ENCODE measurements at places on chromosomes 7 and 10. TPM values are rescaled to one million over a fixed set of nuclear protein-coding genes. Genes with fewer than 3 reads are reported as not detected.

The LRIT1 gene
- 0.13 TPM for total RNA-seq

The CCDC3 gene
- total RNA-seq = 3.7 TPM

The CXCL12 gene
- 117 TPM for total RNA-seq

The TRPV5 gene
- not detected for total RNA-seq

The GSDME gene
- total RNA-seq = 3.5 TPM

DNA sequence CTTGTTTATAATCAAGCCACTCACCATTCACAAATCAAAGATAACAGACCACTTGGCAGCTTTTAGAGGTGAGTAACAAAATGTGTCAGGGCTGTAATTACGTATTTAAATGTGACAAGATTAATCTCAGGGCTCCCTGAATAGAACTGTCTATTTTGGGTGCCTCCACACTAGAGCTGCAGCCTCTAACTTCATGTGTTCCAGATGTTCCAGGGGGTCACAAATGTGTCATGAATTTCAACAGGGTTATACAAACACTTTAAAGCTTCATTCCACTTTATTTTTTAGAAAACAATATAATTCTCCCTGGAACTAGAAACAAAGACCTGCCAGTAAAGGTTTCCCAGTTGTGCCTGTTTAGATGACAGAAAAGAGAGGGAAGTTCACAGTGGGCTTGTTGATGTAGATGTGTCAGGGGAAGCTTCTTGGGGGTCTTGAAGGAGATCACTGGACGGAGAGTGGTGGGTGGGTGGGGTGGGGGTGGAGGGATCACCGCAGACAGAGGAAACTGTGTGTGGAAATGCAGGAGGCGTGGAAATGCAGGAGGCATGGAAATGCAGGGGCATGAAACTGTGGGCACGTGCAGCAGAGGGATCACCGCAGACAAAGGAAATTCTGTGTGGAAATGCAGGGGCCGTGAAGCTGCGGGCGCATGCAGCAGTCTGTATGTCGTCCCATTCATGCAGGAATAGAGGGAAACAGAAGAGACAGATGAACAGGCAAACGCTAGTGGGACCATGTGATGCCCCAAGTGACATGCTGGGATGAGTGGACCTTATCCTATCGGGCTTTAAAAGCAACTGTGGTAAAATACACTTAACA is 42.0 kb upstream of the TRIL start:
- DNase-seq = no peak

DNA sequence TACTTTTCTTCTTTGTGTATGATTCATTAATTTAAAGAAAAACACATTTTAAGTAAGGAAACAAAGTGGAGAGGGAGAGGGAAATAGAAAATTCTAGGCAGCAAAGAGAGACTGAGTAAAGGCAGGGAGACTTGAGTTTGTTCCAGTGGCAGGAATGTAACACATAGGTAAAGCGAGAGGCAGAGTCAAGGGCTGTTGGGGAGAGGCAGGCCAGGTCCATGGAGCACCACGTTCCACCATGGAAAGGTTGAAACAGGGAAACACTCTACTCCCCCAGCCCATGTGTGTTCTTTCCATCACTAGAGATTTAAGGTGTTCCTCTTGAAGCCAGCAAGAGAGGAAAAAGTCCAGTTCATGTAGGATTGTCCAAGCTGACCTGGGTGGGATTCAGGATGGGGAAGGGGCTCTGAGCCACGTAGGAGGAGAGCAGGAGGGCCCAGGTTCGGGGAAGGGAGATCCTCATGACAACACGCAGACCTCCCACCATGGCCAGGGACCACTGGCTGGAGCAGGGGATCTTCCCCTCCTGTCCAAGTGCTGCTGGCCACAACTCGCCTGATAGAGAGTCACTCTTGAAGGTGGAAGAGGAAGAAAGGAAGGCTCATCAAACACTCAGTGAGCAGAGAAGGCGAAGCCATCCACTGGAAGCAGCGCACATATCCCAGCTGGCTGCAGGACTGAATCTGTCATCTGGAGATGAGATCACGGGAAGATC is 666.4 kb upstream of the MKI67 start:
- DNase-seq = no peak

GRCh38 chr7:114623146-114623545 is 208.5 kb downstream of the FOXP2 start:
- no peak for DNase-seq

DNA sequence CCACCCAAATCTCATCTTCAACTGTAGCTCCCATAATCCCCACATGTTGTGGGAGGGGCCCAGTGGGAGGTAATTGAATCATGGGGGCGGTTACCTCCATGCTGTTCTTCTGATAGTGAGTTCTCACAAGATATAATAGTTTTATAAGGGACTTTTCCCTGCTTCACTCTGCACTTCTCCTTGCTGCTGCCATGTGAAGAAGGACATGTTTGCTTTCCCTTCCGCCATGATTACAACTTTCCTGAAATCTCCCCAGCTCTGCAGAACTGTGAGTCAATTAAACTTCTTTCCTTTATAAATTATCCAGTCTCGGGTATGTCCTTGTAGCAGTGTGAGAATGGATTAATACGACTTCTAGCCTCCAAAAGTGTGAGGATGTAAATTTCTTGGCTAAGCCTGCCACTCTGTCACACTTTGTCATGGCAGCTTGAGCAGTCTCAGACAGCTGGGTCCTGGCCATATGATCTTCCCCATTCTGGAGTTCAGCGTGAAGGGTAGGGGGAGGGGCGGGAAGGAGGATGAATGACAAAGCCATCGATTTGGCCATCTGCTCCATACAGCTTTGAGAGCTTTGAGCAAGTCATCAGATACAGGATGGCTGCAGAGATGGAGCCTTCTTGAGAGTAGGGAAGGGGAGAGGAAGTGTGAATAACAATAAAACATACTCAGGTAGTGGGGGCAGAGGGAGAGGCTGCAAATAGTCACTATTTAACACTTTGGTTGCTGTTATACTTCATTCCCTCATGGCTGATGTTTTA is 19.1 kb upstream of the INPP5F start:
- DNase-seq = no peak

- DNase-seq = peak; percentile 71
Measured at GRCh38 chr10:70673043-70673928, 980 bp downstream of the ADAMTS14 start.

DNA sequence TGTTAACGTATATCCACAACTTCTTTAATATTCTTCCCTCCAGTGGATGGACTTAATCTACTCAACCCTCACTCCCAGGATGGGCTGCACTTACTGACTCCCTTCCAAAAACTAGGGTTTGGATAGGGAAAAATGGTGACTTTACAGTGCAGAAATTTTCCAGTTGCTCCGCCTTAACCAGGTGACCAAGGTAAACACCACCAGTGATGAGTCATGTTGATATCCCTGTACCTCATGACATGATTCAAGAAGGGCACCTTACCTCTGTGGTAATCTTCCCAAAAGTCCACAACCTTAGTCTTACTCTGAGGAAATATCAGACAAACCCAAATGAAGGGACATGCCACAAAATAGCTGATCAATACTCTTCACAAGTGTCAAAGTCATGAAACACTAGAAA is 3.5 kb upstream of the GSTK1 start:
- no peak for DNase-seq

- no peak for DNase-seq
Measured at GRCh38 chr10:34584164-34584563, 230.9 kb downstream of the PARD3 start.

GRCh38 chr7:34596887-34597286 is 61.1 kb upstream of the NPSR1 start:
- no peak for DNase-seq

- peak; percentile 37 for DNase-seq
Measured at GRCh38 chr7:372932-373791, 83.2 kb downstream of the FOXL3 start.

GRCh38 chr7:55132550-55132889 is 113.7 kb downstream of the EGFR start:
- no peak for DNase-seq

- no peak for DNase-seq
Measured at GRCh38 chr10:132835848-132836233, 49.9 kb upstream of the NKX6-2 start.

DNA sequence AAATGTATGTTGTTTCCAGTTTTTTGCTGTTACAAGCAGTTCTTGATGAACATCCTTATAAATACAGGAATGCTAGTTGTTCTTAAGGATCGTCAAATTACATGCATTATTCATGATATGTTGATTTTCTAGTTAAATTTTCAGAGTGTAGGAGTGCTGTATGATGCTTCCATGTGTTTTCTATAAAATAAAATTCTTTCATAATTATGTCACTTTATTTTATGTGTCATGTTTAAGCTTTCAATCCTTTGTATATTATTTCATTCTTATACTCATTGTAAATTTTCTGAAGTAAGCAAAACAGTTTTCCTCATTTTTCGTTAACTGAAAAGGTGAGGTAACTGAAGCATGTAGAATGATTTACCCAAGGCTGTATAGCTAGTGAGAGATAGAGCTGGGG is 16.8 kb upstream of the MYPN start:
- DNase-seq = no peak

DNA sequence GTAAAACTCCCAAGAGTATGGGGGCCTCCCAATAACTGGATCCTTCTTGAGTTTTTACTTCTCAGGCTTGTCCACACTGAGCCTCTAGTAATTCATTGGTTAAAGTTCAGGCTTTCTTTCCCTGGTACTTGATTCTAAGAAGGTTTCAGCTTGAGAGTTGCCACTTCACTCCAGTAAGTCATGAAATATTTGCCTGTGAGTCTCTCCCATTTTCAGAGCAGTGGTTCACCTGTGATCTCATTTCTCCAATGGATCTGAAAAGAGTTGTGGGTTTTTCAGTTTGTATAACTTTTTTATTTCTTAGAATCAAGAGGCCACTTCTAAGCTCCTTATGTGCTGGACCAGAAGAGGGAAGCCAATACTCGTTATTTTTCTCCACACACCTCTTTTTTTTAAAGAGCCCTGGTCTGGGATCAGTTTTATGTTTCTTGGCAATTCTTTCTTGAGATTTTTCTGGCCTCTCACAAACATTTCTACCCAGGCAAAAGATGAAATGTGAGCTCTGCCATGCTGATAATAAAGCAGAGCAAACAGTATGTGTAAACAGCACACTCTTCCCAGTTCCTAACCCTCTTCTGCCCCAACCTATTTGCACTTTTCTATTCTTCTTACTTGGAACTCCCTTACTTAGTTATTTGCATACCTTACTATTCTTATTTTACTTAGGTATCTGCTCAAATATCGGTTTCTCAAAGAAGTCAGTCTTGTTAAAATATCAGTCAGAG is 983.4 kb downstream of the CCSER2 start:
- no peak for DNase-seq

GRCh38 chr10:4093438-4093837 is 308.4 kb upstream of the KLF6 start:
- DNase-seq = no peak

GRCh38 chr10:10914144-10914543 is 103.5 kb upstream of the CELF2 start:
- no peak for DNase-seq

GRCh38 chr7:528451-528850 is 8.8 kb upstream of the PDGFA start:
- no peak for DNase-seq

- no peak for DNase-seq
Measured at GRCh38 chr10:78992333-78992732, 76.4 kb upstream of the ZMIZ1 start.

DNA sequence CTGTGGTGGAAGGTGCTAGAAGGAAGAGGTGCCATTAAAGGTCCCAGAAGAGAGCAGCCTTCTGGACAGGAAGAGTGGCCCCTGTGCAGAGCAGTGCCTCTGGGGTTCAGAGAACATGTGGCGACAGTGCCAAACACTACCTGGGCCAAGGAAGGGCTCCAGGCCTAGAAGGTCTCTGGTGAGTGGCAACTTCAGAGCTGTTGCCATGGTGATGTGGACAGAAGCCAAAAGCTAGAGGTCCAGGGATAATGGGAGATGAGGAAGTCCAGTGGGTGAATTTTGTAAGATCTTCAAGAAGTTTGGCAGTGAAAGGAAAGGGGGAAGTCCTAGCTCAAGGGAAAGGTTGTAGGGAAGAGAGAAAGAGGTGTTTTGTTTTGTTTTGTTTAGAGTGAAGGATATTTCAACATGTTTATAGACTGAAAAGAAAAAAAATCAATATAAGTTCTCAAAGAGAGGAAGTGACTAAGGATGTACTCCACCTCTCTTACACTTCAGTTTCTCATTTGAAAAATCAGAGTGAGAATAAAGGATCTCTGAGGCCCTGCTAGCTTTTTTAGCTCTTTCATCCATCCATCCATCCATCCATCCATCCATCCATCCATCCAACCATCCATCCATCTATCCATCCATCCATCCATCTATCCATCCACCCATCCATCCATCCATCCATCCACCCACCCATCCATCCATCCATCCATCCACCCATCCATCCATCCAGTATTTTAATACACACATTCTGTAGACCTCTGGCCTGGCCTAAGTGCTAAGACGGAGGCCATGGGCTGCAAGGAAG is 77.1 kb upstream of the DUSP5 start:
- DNase-seq = peak; percentile 51

DNA sequence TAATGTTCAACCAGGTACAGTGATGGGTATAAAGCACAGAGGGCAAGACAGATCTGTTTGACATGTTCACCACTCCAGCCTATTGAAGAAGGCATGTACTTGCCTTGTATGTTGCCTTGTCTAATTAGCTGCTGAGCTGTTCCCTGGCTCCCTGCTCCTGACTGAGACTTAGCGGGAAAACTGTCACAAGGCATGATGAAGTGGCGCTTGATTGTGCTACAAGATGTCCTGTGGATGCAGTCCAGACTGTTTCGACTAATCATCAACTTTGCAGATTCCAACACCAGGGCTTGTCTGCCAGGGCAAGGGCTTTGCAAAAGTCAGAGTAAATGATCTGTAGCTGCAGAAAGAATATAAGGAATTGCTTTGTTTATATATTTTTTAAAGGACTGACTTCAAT is 136.2 kb upstream of the NRBF2 start:
- DNase-seq = no peak

- DNase-seq = no peak
Measured at GRCh38 chr7:132239422-132239994, 336.8 kb downstream of the PLXNA4 start.

- no peak for DNase-seq
Measured at GRCh38 chr7:155455776-155456737, 1.9 kb upstream of the EN2 start.

- no peak for DNase-seq
Measured at GRCh38 chr10:100359529-100360150, 12.6 kb downstream of the SCD start.

- DNase-seq = peak; percentile 67
Measured at GRCh38 chr10:110641256-110641655, 2.9 kb upstream of the RBM20 start.

GRCh38 chr10:63504145-63504881 is 16.9 kb upstream of the REEP3 start:
- no peak for DNase-seq
